ENCODE measurements at places on chromosomes 4 and X. TPM values are rescaled to one million over a fixed set of nuclear protein-coding genes. Genes with fewer than 3 reads are reported as not detected.

DNA sequence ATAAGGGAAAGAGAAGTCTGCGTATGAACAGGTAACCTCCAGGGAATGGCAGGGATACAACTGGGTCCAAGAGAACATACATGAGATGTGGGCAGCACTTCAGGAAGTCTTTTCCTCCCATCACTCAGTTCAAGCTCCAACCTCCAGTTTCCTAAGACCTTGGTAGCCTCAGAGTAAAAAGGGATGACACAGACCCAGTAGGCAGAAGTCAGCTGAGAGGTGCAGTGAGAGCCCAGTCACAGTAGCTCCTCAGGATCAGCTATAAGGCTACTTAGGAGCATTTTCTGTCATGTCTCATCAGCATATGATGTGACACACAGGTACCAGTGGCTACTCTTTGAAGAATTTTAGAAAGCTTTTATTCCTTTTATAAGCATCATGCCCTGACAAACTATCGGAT lies 12.5 kb upstream of the STS start:
- H3K4me3 ChIP-seq = no peak overlapping the region
- H3K27me3 ChIP-seq = no peaks in the 10 kb centered on the region

DNA sequence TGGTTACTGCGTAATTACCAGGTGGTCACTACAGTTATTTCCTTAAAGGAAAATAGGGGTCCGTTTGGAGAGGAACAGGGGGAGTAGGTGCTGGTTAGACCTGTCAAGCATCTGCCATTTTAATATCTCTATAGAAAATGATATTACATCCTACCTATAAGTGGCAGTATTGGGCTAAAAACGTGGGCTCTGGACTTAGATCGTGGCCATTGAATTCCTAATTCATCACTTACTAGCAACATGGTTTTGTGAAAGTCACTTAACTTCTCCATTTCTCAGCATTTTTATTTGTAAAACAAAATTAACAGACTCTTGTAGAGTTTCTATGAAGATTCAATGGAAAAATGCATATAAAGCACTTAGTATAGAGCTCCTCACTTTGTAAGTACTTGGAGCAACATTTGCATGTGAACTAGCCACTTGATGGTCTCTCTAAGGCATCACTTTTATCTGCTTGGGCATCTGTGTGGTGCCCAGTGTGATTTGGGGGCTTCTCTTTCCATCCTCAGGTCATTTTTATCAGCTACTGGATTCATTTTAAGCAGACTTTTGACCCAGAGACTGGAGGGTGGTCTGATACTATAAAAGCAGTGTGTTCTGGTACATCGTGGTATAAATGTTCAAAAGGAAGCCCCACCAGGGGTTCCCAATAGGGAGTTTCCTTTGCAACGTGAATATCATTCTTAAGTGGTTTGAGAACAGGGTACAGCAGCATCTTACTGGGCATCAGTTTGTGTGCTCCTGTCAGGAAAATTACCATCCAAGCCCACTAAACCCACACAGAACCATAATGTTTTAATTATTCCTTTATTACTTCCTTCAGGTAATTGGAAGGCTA lies 42.7 kb upstream of the RASSF6 start:
- DNase-seq = no peak
- H3K27me3 ChIP-seq = no peaks in the 10 kb centered on the region
- H3K4me3 ChIP-seq = no peak overlapping the region
- peaks cover 2% of the 10 kb centered on the region for H3K4me1 ChIP-seq
- H3K27ac ChIP-seq = no peak overlapping the region
- H3K36me3 ChIP-seq = no peaks in the 10 kb centered on the region

- H3K27ac ChIP-seq = no peak within 1 kb of the TSS
- peak within 1 kb of the TSS; percentile 44 for H3K4me3 ChIP-seq
- H3K4me1 ChIP-seq = peaks cover 24% of the 10 kb centered on the region
- no peaks in the 10 kb centered on the region for H3K36me3 ChIP-seq
- peak; percentile 84 for DNase-seq
Observed at GRCh38 chr4:84498935-84499623, at the start of gene NKX6-1. Gene NKX6-1, minus strand, starts transcription at chr4:84499292. Its CDS starts 1,064 bp downstream, at chr4:84498228.

DNA sequence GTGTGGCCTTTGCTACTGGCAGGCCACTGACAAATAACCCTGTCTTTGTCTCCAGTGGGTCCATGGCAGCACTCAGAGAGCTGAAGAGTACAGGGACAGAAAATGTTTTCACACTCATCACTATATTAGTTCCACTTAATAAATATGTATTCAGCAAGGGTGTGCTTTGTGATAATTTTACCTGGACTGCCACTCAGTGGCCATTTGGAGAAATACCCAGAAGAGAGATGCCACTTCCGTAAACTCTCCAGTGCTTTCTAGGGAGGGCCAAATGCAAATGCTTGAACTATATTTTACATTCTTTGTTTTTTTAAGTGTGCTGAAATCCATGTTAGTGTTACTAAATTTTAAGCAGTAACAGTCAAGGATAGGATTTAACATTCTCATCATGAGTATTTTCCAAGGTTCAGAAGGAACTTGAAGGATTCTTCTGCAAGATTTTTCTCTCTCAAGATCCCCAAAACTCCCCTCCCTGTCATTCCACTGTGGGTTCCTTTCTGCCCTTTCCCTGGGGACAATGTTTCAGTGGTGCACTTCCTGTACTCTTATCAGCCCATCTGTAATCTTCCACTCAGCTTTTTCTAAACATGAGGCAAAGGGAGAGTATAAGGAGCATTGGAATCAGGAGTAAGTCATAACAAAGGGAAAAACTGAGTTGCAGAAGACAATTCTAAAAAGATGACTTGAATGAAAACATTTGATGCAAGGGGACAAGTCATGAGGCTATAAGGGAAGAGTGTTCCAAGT lies 46.0 kb downstream of the TFDP3 start:
- no peak overlapping the region for H3K27ac ChIP-seq
- H3K4me3 ChIP-seq = no peak overlapping the region
- H3K4me1 ChIP-seq = no peaks in the 10 kb centered on the region
- H3K27me3 ChIP-seq = no peaks in the 10 kb centered on the region
- no peaks in the 10 kb centered on the region for H3K36me3 ChIP-seq

DNA sequence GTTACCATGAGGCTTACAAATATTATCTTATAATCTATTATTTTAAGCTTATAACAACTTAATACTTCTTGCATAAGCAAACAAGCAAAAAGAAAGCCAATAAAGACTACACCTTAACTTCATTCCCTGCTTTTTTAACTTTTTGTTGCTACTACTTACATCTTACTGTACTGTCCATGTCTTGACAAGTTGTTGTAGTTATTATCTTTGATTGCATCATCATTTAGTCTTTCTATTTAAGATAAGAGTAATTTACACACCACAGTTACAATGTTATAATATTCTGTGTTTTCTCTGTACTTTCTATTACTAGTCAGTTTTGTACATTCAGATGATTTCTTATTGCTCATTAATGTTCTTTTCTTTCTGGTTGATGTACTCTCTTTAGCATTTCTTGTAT lies 346.6 kb downstream of the SMARCA1 start:
- H3K27ac ChIP-seq = no peak overlapping the region
- DNase-seq = no peak
- no peak overlapping the region for H3K4me3 ChIP-seq
- H3K36me3 ChIP-seq = no peaks in the 10 kb centered on the region

DNA sequence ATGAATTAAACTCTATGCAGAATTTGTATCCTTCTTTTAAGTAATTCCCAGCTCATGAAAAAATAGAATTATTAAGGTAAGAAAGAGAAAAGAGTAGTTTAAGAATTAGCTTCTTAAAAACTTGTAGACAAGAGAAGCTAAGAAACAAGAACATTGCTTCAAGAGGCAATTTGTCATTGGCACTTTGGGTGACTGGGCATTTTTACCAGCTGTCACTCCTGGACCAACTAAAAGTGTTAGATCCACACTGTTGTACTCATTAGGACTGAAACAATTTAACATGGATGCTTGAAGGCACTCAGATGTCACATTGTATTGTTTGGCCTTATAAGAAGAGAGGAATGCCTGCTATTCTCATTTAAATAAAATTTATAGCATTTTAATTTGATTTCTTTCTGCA lies 7.4 kb downstream of the COL25A1 start:
- no peak overlapping the region for H3K27ac ChIP-seq
- no peak overlapping the region for H3K4me3 ChIP-seq
- H3K36me3 ChIP-seq = no peaks in the 10 kb centered on the region
- no peaks in the 10 kb centered on the region for H3K27me3 ChIP-seq

DNA sequence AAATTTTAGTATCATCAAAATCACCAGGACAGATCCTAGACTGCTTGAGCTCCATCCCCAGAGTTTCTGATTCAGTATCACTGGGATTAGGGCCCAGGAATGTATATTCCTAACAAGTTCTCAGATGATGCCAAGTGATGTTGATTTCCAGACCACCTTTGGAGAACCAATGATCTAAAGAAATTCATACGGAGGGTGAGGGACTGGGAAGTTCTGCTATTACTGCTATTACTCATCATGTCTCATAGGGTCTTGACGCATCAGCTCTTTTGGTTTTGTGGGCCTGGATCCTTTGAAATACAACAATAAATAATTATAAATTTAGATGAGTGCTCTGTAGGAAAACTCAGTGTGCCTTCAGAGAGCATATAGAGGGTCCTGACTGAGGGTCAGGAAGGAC lies 59.8 kb upstream of the LGI2 start:
- H3K27me3 ChIP-seq = no peaks in the 10 kb centered on the region
- H3K4me1 ChIP-seq = 0 out of 2 replicates have a peak, but pooled peaks cover 8% of the 10 kb centered on the region
- DNase-seq = no peak
- no peaks in the 10 kb centered on the region for H3K36me3 ChIP-seq
- H3K4me3 ChIP-seq = no peak overlapping the region

- H3K27me3 ChIP-seq = no peaks in the 10 kb centered on the region
- no peak for DNase-seq
- H3K4me1 ChIP-seq = no peaks in the 10 kb centered on the region
- H3K27ac ChIP-seq = no peak overlapping the region
- no peak overlapping the region for H3K4me3 ChIP-seq
Observed at GRCh38 chr4:108709234-108709633, 53.6 kb downstream of the ETNPPL start.

DNA sequence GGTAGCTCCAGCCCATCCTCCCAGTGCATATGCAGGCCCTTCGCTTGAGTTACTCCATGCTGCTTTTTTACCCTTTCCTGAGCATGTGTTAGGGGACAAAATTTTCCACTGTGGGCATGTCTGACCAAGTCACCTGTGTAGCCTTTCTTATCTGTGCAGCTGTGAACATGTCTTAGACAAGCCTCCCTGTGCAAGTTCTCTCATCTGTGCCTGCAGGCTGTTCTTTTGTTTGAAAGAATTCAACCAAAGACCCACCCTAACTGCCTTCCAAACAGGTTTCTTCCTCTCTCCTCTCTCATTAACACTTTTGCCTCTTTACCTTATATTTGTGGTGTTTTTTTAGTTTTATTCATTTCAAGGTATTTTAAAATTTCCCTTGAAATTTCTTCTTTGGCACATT lies 53.2 kb upstream of the SPIN4 start:
- DNase-seq = no peak
- H3K4me1 ChIP-seq = no peaks in the 10 kb centered on the region
- no peak overlapping the region for H3K4me3 ChIP-seq
- H3K27ac ChIP-seq = no peak overlapping the region
- H3K36me3 ChIP-seq = no peaks in the 10 kb centered on the region
- no peaks in the 10 kb centered on the region for H3K27me3 ChIP-seq

Gene FRMD7
- not detected for total RNA-seq
